ENCODE measurements at places on chromosomes 6 and 20.

DNA sequence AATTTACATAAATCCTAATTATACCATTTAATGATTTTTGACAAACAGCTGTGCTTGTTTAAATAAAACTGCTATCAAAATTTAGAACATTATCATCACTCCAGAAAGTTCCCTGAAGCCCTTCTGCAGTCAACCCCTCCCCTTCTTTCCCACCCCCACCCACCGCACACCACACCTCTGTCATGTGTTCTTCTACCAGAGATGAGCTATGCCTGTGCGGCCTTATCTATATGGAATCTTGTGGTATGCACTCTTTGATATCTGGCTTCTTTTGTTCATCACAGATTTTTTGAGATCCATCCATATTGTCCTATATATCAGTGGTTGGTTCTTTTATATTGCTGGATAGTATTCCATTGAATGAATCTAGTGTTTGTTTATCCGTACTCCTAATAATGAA, 7.2 kb downstream of the MYLIP start:
- no peak for DNase-seq

GRCh38 chr20:48490961-48491831, 336.6 kb downstream of the PREX1 start:
- DNase-seq: no peak

GRCh38 chr6:55652429-55652828, 73.4 kb upstream of the HMGCLL1 start:
- no peak for DNase-seq

DNA sequence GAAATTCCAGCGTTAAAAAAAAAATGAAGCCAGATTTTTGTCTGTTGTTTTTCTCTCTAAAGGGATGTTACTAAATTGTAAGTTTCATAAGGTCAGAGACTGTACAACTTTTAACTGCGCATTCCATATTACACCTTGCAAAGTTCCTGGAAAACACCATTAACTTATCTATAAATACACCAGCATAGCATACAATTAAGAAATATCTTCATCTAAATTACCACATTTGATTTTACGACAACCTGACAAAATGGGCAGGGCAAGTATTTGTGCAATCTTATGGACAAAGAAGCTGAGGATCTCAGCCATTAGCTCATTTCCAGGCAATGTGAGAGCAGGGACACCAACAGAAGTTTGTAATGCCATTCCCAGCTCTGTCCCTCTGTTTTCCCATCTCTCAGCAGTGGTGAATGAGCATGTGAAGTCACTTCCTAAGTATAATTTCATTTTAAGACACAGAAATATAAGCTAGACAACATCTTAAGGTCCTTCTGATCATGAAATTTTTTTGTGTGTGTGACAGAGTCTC, 12.9 kb upstream of the GCM1 start:
- no peak for DNase-seq

DNA sequence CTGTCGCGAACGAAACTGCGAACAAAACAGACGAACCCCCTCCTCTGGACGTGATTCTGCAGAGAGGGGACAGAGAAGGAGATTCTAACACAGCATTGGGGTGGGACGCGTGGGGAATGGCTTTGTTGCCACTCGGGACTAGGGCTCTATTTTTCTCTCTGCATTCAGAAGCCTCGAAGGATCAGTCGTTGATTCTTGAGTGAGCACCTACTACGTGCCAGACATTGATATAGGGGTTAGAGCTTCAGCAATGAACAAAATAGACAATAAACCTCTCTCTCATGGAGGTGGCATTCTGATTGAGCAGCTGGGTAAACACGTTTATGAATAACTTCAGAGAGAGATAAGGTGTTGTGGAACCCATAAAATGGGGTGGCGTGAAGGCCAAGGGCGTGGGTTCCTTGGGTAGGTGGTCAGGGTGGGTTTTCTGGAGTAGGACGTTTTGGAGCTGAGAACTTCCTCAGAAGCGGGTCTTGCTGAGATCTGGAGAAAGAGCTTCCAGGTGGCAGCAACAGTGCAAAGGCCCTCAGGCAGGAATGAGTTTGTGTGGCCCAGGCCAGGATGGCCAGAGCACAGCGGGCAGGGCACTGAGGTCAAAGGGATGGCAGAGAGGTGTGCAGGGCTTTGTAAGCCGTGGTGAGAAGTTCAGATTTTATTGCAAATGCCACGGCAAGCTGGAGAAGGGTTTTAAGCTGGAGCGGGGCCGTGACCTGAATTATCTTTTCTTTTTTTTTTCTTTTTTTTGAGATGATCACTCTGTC, 884 bp downstream of the SLC2A10 start:
- DNase-seq: no peak

- no peak for DNase-seq
Measured at GRCh38 chr6:151699719-151700118, 107.8 kb upstream of the ESR1 start.

DNA sequence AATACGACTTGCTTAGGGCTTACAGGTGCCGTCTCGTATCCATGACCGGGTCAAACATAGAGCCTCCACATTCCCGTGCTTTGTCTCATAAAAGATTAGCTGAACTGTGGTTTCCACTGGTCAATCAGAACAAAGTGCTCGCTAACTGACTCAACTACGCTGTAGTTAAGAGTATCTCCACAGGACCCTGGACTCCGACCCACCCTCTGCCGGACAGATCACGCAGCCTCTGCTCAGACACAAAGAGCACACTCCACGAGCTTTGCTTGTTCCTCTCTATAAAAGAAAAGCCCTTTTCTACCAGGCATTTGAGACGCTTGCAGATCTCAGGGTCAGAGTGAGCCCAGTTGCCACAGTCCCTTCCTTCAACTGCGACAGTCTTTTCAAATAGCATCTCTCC, 298.7 kb upstream of the CDH4 start:
- no peak for DNase-seq

DNA sequence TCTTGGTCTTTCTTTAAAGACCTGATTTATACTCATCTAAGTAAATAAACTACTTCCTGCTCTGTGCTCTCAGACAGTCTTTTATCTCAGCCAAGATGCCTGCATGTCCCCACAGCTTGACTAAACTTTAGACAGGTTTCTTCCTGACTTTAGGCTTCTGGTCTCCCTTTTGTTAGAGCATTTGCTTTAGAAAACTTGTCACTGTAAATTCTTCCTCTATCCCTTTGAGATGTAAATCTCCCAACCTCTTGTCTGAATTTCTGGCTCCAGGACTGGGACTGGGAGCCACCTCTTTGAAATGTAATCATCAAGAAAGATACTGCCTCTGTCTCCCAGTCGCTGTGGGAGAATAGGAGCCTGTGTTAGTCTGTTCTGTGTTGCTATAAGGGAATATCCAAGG, 739.9 kb downstream of the C6orf118 start:
- no peak for DNase-seq

GRCh38 chr20:57066126-57066900, 200.1 kb downstream of the BMP7 start:
- DNase-seq: no peak

Data from femur (tissue), 1 donor.